ENCODE measurements at places on chromosomes 4 and X.

DNA sequence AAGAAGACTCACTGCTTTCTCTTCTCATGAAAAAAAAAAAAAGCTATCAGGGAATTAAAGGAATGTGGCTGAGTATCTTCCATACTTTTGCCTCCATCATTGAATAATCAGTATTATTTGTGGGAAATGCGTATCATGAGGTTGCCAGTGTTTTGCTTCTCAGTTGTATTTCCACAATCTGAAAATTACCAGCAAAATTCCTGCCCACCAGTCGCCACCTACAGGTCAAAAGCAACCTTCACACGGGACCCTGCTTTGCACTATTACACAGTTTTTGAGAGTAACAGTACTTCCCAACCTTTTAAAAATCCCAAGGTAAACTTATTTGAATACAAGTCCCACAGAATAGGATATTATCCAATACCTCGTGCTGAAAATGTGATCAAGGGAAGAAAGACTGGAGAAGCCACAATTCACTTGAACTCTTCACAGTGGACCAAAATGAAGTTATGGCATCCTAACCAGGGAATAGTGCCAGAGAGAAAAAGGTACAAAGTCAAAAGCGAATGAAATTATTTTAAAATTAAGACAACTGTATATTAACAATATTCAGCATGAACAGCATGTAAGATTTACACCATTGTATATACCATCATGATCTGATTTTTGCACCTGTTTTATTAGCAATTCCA, 30.4 kb downstream of the PGRMC1 start:
- peak; percentile 38 for DNase-seq

DNA sequence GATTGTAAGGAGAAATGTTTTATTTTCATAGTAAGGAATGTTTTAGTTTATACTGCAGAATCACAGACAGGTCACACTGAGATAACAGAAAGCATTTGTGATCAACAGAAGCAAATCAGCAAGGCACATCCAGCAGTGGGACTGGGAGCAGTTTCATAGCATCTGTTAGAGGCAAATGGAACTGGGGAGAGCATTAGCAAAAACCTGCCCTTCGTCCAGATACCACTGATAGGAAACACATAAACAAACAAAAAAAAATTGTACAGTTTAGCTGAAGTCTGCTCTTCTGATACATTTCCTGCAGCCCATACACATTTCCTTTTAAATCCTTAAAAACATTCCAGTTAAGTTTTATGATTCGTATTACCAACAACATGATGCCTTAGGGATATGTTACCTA, 374.3 kb downstream of the PCDH7 start:
- no peak for DNase-seq

DNA sequence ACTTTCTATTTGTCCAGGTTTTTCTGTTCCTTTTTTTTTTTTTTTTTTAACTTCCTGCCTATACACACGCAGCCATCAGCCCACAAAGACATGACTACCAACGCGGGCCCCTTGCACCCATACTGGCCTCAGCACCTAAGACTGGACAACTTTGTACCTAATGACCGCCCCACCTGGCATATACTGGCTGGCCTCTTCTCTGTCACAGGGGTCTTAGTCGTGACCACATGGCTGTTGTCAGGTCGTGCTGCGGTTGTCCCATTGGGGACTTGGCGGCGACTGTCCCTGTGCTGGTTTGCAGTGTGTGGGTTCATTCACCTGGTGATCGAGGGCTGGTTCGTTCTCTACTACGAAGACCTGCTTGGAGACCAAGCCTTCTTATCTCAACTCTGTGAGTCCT, 2.1 kb downstream of the EBP start:
- no peak for DNase-seq

GRCh38 chr4:182648766-182649165, 268.4 kb downstream of the DCTD start:
- no peak for DNase-seq

DNA sequence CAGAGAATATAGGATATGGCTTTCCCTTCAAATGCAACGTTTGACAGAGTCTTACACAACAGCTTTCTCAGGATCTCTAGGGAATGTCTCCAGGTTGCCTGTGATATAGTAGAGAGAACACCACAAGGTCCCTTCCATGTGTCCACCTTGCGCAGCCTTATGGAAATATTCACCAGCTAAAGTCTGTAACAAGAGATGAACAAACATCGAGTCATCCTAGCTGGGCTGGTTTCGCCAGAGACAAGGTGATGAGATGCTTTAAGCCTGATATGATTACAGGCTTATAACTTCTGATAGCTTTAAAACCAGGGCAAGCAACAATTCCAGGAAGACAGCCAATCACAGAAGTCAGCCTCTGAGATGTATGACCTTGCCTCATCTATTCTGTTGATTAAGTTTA, 83.8 kb downstream of the SEL1L3 start:
- no peak for DNase-seq

- DNase-seq, result peak; percentile 46
Measured at GRCh38 chrX:65706041-65706828, 38.8 kb downstream of the MSN start.

- DNase-seq, result no peak
Measured at GRCh38 chrX:6228720-6229119, at the start of gene NLGN4X. NLGN4X (minus strand) TSS chrX:6228867; CDS start chrX:6151466, 77,401 bp downstream.

GRCh38 chr4:735583-735982, 30.0 kb downstream of the PCGF3 start:
- no peak for DNase-seq

DNA sequence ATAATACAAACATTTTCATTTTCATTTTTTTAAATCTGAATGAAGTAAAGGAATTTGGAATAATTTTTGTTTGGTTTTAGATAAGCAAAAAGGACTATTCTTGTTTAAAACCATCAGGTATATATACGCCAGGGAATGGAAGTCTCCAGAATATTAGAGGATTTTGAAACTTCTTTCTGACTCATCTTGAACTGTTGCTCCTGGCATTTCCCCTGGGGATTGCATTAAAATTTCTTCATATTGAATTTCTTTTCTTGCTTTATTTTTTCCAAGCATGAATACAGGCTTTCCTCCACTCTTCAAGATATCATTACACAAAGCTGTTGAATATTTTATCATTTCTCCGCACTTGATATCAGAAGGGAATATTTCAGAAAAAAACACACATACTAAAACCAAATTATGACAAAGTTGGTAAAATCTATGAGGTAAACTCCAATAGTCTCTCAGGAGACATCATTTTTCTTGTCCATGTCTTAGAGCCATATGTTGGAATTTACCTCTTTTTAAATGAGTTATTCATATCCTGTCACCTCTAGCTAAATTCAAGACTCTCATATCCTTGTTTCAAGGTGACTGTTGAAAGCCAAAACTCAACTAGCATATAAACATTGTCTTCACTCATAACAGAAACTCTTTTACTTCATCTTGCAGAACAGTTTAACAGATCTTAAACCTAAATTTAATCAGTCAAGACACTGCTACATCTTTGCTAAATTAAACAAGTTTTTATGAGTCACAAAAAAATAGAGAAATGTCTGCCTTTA, 20.7 kb upstream of the CSN1S1 start:
- no peak for DNase-seq

DNA sequence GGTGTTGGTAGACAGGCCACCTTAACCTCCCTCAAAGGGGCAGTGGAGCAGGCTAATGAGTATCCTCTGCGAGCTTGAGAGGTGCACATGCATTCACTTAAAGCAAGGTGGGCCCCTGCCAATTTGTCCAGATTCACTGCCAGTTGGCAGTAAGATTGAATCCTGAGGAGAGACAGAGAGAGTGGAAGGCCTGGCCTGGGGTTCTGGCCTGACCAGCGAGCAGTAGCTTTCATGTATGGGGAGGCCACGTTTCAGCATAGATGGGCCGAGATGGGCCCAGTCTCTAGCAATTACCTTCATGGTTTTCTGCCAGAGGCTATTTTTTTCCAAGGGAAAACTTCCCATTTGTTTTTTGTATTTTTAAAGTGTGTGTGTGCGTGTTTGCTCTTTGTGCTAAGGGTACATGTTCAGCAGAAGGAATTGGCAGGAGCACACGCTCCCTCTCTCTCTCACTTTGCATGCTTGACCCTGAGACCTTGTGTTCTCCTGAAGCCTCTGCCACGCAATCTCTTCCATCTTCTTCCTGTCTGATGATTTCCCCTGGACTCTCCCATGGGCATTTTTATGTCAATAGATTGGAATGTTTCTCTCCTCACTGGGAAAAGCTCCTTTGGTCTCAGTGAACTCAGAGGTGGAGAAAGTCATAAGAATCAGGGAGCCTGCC, 215.8 kb upstream of the SFRP2 start:
- no peak for DNase-seq

DNA sequence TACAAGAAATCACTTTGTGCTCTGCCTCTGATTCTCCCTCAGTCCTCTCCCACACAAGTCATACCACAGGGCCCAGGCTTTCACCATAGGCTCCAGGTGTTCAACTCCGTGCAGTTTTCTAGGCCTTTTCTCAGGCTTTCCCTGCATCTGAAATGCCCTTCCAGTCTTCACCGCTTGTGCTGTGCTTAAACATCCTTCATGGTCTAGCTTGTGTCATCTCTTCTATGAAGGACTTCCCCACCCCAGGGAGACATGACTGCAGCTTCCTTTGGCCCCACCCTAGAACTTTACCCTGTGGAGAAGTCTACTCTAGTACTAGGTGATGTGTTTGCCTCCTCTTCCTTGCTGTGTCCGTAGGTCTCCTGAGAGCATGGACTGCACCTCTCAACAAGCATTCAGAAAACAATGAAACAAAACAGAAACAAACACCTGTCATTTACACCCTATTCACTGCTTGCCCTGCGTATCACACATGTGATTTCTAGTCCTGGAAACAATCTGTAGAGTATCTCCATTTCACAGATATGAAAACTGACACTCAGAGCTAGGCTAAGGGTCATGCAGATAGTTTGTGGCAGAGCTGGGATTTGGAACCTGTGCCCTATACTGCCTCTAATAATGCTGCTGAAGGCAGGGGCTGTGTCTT, 22.7 kb upstream of the LEF1 start:
- DNase-seq, result no peak

- peak; percentile 68 for DNase-seq
Measured at GRCh38 chr4:26860922-26861433, 337 bp downstream of the STIM2 start.

GRCh38 chr4:107624024-107624423, 96.0 kb downstream of the PAPSS1 start:
- no peak for DNase-seq

DNA sequence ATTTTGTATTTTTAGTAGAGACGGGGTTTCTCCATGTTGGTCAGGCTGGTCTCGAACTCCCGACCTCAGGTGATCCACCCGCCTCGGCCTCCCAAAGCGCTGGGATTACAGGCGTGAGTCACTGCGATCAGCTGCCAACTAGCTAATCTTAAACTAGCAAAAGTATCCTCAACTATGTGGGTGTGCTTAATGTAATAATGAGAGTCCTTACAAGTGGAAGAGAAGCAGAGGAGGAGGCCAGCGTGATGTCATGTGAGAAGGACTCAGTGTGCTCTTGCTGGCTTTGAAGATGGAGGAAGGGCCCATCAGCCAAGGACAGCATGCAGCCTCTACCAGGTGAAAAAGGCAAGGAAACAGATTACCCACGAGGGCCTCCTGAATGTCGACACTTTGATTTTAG, 19.6 kb downstream of the SCD5 start:
- no peak for DNase-seq

DNA sequence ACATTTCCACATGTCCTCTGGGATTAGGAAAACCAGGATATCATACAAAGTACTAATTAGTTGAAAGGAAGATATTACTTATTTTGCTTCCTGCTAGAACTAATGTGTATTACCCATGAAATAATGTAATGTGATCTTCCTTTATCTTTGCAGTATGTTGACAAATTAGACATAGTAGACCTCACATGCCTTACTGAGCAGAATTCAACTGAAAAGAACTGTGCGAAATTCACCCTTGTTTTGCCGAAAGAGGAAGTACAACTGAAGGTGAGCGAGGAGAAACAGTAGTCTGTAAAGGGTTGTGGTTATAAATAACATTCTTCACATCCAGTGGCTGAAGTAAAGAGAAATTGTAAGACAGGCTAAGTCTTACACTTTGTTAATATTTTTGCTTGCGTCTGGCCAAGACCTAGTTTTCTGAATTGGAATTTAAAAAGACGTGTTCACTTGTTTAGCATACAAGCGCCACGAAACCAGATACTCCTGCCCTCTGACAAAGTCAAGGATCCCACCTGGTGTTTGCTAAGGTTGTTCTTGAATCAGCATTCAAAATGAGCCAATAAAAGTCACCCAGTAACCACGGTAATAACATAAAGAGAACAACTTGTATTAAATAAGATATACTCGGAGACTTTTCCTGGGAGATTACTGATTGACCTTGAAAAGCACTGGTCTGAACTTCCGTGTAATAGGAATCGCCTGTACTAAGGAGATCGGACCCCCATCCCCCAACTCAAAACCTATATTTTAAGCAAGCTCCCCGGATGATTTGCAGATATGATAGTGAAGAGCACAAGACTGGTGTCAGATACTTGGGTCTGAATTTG, 16.9 kb downstream of the STAP1 start:
- DNase-seq, result peak; percentile 12

DNA sequence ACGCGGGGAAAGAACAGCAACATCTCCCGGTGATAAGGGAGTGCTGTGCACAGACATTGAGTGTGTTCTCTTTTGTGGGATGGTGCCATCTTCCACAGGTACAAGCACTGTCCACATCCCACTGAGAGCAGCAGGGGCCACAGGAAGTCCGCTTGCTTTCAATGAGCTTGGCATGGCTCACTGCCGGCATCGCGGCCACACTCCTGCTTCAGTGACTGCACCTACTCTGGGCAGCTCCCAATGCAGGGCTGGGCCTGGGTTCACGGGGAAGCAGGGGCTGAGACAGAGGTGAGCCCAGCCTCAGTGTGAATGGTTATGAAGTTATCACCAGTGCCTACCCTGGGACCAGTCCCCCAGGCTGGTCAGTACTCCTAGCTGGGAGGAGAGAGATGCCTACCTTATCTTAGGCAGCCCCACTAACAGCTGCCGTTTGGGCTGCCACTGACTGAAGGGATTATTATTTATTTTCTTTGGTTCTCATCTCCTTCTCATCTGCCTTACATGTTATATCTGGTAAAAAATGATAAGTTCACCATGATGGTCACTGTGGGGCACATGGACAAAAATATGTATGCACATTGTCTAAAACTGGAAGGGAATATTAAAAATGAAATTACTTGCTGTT, 99.2 kb downstream of the MGST2 start:
- no peak for DNase-seq

GRCh38 chr4:2497324-2497723, 28.4 kb downstream of the RNF4 start:
- no peak for DNase-seq

DNA sequence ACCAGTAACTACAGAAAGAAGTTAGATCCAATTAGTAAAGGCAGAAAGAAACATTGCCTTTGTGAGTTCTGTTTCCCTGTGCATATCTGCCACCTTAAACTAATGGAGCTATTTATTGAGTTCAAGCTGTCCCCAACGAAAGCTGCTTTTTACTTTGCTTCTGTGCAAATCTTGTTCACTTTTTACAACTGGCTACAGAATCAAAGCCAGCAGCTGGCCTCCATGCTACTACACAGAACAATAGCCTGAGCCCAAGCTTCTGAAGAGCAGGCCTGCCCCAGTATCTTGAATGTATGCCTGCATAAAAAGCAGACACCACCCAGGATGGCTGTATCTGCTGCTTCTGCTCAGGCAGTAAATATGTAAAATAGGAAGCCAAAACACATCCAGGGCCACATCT, 28.1 kb downstream of the ANK2 start:
- no peak for DNase-seq
